ENCODE measurements at places on chromosomes 7 and 10.

DNA sequence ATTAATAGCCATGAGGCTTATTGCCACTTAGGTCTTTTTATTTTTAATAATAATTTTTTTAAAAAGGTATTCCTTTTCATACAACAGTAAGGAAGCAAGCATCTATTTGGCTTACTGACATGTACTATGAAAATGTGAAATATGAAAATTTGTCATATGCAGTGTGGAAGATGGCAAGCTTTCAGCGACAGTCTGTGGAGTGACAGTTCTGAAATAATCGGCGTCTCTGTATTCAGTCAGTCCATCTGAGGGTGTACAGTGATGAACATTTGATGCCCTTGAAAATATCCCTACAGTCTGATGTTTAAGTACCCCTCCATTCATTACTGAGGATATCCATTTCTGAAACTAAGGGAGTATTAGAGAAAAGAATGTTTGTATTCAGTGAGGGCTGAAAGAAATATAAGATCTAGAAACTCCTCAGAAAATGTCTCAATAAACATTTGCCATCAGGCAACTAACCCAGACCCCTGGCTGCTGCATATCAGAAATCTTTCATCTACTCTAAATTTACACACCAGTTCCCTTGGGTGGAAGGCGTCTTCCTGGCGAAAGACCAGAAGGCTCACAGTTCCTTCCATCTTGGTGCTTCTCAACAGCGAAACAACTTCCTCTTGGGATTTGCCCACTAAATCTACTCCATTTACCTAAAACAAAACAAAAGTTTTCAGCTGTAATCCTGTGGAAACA is 440.6 kb downstream of the PARD3 start:
- no peak for DNase-seq

DNA sequence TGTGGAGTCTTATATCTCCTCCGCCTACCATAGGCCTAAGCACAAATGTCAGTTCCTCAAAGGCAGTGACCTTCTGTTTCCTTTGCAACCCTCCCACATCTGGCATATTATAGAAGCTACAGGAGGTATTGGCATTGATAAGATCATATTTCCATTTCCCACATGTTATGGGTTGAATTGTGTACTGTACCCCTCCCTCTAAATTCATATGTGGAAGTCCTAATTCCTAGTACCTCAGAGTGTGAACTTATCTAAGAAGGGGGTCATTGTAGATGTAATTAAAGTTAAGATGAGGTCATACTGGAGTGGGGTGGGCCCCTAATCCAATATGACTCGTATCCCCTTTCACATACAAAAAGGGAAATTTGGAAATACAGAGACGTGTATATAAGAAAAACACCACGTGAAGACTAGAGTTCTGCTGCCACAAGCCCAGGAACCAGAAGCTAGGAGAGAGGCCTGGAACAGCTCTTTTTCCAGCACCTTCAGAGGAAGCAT is 6.1 kb upstream of the LAMB4 start:
- no peak for DNase-seq

DNA sequence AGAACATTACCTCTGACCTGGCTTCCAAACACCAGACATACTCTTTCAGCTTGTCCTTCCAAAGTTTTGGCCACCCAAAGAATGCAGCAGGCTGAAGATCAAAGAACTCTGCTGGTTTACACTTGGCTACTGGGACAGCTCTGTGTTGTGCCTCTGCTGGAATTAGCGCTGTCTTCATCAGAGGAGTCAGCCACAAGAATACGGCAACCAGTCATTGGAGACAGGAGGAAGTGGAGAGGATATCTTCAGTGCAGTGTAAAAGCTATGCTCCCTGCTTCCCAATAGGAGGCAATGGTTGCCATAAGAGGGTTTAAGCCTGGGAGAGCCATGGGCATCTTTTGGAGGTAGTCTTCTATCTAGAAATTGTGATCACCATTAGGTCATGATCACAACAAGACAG is 126.7 kb upstream of the WNT16 start:
- DNase-seq, result no peak

DNA sequence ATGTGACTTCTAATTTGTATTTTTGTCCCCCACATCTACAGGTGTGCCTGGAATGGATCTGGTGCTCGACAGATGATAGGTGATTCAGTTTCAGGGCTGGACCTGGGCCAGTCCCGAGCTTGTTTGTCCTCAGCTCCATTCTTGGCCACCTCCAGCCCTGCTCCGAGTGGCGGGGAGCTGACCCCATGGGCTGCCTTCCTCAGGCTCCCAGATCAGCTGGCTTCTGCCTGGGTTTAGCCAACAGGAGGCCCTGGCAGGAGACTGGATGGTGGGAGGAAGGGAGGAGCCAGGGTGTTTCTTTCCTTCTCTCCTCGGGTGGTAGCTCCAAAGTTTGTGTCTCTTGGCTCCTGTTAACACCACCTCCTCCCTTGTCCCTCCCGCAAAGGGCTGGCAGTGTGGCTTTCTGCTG is 75.2 kb downstream of the CDH23 start:
- no peak for DNase-seq

GRCh38 chr7:45690762-45691150 is 116.6 kb downstream of the ADCY1 start:
- DNase-seq, result no peak

- DNase-seq, result peak; percentile 50
Observed at GRCh38 chr10:44310762-44311562, 73.9 kb downstream of the CXCL12 start.

DNA sequence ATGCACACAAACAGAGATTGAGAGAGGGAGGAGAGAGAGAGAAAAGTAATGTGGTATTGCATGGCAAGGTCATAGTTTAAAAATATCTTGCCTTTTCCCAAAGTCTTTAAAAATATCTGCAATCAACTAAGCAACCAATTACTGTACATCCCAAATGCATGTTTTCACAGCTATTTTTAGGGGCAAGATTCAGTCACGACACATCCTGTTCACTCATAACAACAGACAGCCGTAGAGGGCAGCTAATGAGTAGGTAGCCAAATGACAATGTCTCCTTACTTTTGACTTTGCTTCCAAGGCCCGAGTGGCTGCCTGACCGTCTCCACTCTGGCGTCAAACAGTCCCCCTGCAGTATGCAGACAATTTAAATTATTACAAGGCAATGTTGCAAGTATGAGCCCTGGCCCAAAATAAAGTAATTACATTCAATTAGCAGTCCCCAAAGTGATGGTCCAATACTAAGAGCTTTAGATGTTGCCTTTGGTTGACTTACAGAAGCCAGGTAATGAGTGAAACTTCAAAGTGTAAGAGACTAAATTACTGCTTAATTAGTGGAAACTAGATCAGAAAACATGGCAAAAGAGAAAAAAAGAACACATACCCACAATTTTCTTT is 162.9 kb downstream of the MBL2 start:
- no peak for DNase-seq

GRCh38 chr10:97230146-97230545 is 44.4 kb upstream of the SLIT1 start:
- no peak for DNase-seq

DNA sequence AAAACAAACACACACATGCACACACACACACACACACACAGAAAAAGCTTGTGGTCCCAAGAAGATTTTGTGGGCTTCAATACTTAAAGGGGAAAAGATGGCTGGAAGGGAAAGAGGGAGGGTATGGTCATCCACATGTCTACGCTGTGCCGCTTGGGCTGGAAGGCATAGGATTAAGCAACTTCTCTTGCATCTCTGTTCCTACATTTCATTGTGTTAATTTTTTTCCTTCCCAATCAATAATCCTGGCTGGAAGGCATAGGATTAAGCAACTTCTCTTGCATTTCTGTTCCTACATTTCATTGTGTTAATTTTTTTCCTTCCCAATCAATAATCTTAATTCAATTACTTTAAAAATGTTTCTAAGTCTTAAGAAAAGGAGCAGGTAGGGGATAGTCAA is 30.6 kb downstream of the C10orf120 start:
- DNase-seq, result no peak

GRCh38 chr10:82736305-82736704 is 861.3 kb downstream of the NRG3 start:
- DNase-seq, result no peak

- no peak for DNase-seq
Observed at GRCh38 chr7:150367677-150368095, 936 bp upstream of the REPIN1 start.

DNA sequence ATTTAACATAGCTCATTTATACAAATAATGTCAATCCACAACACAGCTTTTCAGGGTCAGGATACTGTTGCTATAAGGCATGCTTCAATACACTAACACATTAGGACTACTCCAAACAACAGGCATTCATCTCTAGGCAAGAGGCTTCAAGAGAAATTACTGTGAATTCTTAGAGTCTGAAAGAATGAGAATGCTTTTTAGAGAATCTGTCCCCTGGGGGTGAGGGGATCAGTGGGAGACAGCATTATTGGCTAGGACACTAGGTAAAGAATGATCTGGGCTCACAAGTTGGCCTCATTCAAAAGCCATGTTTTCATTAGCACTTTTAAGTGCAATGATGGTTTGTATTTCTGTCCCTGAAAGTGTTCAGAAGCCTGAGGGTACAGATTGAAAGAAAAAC is 132.6 kb downstream of the SEMA3D start:
- DNase-seq, result no peak

GRCh38 chr7:27254625-27255024 is 12.0 kb downstream of the EVX1 start:
- no peak for DNase-seq

DNA sequence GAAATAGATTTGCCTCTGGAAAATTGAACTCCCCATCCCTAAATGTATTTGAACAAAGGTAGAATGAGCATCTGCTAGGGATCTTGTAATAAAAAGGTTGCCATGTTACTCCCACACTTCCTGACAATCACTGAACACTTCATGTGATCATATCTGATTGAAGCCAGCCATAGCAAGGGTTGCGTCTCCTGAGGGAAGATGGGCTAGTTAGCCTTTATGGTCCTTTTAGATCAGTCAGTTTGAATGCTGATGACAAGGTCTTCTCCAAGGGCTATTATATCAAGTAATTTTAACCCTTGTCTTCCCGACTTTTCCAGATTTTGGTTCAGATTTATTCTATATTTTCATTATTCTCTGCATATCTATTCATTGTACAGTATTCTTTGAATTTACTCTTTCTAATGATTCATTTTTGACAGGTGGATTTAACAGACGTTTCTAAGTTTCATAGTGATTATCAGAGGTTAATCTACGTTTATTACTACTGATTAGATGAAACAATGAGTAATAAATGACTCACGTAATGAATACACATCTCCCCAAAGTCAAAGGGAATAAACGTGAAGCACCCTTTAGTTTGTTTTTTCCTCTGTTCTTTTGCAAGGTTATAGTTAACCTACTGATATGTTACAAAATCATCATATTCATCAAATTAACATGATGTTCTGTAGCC is 28.1 kb downstream of the CSGALNACT2 start:
- no peak for DNase-seq

DNA sequence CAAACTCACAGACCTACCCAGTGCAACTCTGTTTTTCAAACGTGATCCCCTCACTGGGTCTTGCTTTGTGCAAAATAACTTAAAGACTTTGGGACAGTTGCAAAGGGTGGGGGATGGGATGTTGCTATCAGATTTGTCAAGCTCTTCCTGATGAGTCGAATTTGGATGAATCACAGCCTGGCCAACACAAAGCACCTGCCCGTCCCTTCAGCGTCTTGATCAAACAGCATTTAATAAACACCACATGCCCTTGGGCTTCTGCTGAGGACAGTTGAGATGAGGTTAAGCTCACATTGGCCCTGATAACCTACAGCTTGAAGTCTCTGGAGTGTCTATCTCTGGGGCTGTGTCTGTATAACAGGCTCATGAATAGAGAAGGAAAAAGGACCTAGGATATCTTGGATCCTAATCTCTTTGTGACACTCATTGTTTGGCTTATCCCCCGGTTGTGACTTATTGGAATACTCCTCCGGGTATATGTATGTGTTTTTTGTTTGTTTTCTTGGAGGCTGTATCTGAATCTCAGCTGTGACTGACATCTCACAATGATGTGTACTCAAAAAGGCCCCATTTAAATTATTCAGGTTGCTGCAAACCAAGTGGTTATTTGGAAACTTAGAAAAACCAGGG is 132.6 kb upstream of the NAMPT start:
- DNase-seq, result no peak

DNA sequence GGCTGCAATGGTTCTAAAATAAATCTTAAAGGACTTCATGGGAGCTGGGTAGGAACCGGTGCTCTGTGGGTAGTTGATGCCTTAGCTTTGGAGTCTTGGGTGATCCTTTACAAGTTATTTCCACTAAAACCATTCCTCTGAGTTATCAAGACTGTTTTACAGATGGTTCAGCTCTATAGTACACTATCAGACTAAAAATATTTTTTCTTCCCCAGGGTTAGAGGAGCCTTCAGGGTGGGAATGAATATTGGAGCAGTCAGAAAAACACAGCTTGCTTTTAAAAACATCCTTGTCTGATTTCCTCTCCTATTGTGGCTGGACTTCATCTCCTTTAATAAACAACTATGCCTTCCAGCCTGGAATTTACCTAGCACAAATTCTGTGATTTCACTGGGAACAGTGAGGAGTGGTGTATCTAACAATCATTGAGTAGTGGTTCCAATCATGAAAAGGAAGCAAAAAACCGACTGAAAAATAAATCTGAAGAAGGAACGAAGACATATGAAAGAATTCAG is 102.6 kb upstream of the AFAP1L2 start:
- DNase-seq, result no peak

- no peak for DNase-seq
Observed at GRCh38 chr7:14761510-14762296, 140.8 kb downstream of the DGKB start.

Measured in stimulated activated CD8-positive, alpha-beta memory T cell treated with anti-CD3 and anti-CD28 coated beads, Interleukin-7, amount 100 ng/mL, for 48 hours (primary cell).